DMS79 (cell line): ENCODE measurements at places on chromosomes 5 and 9.

DNA sequence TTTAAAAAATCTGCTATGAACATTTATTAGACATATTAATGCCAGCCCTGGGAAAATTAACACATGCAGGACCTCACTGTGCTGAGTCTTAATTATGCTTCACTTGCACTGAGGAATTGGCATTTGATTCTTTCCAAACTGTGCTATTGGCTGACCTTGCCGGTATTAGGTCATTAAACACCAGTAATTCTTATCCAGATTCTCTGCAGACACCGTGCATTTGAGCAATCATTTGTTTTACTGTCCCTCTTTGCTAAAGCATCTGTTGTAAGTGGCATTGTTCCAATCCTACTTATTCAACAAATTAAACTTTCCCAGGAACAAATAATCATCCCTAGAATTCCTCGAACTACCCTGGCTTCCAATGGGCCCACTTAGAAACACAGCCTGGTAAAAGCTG, 145.0 kb downstream of the SLC12A2 start:
- no peak for DNase-seq

- DNase-seq, result no peak
Measured at GRCh38 chr5:167827766-167828165, 463.7 kb upstream of the WWC1 start.

DNA sequence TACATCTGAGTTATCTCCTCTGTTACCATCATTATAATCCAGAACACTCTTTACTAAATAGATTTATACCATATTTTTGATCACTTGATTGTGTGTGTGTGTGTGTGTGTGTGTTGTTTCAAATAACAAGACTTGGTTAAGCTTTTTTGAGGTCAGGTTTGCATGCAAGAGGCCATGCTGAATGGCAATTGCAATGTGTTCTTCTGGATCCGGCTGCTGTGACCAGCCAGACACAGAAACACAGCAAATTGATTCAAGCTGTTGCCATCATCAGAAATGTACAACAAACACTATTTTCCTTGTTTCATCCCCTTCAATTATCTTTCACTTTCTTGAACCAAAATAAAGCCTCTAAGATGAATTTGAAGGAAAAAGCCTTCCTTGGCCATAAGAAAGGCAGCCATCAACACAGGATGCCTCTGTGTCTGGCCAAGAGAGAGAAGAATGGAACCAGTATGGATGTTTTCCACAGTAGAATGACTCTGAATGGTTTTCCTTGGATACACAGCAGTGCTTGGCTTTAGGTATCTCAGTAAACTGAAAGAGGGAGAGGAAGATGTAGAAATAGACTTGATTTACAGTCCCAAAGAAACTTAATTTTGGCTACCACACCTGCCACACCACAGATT, 53.9 kb downstream of the DPYSL3 start:
- no peak for DNase-seq

- DNase-seq, result no peak
Measured at GRCh38 chr9:112241491-112241890, 66.4 kb upstream of the SUSD1 start.
